Left forelimb (tissue), 1 donor: ENCODE measurements at places on chromosomes 1 and 21.

- DNase-seq: no peak
Observed at GRCh38 chr1:98387701-98388100, 273.8 kb upstream of the SNX7 start.

DNA sequence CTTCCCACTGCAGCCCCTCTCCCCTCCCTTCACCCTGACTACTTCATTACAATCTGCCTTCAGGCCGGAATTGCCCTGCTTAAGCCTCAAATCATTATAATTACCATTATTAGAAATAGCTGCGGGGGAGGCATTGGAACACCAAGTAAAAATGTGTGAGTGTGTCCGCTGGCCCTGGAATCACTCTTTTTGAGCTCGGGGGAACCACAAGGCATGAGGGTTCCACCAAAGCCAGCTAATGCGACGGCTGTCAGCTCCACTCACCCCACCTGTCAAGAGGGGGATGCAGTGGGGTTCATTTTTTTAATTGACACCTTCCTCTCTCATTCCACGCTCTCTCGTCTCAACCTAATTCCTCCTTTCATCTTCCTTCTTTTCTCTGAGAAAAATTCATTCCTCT, 177.2 kb downstream of the PBX1 start:
- DNase-seq: no peak

DNA sequence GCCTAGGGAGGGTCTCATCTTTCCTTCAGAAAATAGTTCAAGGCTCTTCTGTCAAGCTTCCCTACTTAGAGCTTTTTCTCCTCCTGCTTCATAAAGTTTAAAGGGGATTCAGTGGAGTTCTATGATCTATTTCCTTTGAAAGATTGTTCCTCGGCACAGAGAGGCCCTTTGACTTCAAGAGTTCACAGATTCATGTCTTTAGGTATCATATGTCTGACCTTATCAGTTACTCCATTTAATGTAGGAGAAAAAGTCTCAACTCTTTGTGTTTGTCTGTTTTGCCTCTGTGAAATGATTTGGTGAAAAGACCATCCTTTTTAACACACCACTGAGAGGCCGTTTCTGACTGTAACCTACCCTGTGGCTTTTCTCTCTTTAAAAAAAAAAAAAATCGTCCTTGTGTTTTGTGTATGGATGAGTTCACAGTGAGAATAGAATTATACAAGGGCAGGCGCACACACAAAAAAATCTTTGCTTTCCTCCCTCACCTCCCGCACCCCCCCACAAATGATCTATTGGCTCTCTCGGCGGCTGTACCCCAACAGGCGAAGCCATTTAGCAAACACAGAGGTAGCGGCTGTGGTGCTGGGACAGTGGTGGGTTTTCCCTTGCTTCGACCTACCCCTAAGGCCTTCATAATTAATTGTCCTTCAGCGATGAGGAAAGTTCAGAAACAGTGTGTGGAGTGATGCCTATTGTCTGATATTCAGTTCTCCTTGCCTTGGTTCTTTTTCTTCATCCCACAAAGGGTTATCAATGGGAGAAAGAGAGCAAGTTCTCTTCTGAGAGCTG, 29.6 kb downstream of the PROX1 start:
- DNase-seq: no peak

- DNase-seq: no peak
Observed at GRCh38 chr1:10253755-10254154, 43.4 kb downstream of the KIF1B start.

GRCh38 chr21:45537111-45537745, 5.0 kb downstream of the SLC19A1 start:
- peak; percentile 31 for DNase-seq

GRCh38 chr1:36224537-36225282, 467 bp downstream of the THRAP3 start:
- DNase-seq: no peak

- DNase-seq: no peak
Observed at GRCh38 chr1:184910691-184911091, 63.6 kb downstream of the NIBAN1 start.

- DNase-seq: no peak
Observed at GRCh38 chr1:168742386-168742785, 13.4 kb upstream of the DPT start.

DNA sequence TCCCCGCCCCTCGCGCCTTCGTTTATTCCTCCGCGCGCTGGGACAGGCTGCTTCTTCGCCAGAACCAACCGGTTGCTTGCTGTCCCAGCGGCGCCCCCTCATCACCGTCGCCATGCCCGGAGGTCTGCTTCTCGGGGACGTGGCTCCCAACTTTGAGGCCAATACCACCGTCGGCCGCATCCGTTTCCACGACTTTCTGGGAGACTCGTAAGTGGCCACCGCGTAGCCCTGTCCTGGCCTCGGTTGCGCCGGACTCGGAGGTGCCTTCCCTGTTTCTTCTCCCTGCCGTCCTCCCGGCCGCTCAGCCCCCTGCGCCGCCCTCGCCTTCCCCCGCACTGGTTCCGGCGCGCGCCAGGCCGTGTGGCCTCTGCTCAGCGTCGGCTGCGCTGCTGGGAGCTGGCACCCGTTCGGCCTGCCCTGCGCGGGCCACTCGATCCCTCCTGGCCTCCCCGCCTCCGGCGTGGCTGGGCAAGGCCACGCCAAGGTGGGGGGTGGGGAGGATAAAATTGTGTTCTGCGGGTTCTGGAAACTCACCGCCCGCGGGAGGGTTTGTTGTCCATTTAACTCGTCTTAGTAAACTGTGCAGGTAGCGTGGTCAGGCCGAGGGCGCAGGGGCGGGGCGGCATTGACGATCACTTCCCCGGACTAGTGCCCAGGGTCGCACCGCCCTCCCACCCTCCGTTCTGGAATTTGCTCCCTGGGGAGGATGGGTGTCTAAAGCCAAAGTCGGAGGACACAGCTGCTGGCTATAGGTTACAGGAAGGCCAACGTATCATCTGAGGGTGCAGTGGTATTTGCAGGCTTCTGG, at the start of gene PRDX6:
PRDX6 (plus strand) TSS at position 50 of the 808 bp plus-strand sequence; CDS start at position 113, 63 bp downstream.
- peak; percentile 92 for DNase-seq

DNA sequence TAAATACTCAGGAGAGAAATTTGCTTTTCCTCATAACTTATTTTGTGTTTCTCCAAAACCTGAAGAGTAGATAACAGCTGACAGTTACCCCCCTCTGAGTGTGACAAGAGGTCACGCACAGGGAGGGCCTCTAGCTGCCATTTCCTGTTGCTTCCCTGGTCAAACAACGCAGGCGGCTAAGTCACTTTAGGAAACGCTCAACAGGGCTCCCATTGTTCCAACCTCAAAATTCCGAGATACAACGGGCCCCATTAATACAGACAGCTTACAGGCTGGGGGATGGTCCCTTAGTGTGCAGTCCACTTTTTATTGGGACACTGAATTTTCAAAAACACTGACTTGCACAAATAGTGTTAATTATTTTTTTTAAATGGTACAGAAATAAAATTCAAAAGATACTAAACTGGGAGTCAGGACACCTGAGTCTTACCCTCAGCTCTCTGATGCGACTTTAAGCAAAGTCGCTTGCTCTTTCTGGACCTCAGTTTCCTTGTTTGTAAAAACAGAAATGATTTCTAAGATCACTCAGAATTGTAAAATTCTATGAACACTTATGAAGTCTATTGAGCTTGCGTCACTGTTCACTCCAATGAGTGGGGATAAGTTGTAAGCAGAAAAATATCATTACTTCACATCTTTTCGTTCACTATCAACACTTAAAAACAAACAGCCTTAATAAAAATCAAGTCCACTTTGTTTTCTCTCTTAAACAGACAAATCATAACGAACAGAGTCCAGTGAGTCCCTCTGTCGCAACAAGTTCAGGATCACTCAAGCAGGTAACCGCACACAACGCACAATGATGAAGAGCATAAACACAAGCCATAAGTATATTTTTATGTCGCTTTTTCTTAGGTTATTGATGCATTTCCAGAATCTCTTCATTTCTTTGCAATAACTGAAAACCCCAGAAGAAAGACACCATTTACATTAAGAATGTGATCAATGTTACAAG, 13.5 kb downstream of the LZIC start:
- DNase-seq: no peak

GRCh38 chr1:221751226-221751887, 9.5 kb upstream of the DUSP10 start:
- DNase-seq: no peak

DNA sequence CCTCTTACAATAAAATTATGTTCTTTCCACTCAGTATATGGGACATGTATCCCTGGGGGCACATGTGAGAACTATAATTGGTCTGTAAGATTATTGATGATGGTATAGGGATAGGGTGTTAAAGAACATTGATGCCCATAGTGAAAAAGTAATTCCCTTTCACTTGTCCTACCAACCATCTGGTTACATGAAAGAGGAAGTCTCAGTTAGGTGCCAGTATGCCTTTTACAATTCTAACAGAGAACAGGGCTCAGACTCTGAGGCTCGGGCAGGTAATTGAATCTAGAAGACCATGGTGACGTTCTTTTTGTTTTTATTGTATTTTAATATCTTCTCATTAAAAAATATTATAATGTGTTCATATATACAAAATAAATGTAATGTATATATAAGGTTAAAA, 113.6 kb downstream of the FGGY start:
- no peak for DNase-seq

DNA sequence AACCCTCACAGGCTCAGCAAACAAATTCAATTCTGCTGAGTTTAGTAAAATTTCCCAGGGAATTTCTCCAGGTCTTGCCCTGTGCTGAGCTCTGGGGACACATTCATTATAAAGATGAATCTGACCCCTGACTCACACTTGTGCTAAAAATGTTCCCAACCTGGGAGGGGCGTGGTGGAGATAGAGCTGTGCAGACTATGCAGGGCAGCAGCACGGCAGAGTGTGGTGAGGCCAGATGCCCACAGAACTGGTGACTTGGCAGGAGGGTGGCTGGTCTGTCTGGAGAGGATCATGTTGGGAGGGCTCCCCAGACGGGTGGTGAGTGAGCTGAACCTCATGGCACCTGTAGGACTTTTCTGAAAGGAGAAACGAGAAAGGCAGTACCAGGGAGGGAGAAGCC, 31.6 kb downstream of the FAAH start:
- no peak for DNase-seq

DNA sequence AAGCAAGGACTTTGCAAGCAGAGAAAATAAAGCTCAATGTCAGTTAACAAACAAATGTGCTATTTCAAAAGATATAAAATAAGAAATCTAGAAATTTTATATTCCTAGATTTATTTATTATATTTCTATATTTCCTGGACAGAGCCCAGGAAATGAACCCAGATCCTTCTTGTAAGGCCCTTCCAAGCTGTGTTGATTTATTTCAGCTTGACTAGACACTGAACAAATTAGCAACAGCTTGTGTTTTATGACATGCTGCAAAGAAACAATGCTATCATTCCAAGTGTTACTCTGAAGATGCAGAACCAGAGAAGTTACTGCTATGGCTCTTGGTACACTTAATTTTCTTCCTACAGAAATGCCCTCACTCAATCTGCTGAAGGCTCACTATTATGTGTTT, 6.2 kb downstream of the TGFBR3 start:
- DNase-seq: no peak

- DNase-seq: no peak
Observed at GRCh38 chr1:47991187-47991586, 6.0 kb downstream of the TRABD2B start.

DNA sequence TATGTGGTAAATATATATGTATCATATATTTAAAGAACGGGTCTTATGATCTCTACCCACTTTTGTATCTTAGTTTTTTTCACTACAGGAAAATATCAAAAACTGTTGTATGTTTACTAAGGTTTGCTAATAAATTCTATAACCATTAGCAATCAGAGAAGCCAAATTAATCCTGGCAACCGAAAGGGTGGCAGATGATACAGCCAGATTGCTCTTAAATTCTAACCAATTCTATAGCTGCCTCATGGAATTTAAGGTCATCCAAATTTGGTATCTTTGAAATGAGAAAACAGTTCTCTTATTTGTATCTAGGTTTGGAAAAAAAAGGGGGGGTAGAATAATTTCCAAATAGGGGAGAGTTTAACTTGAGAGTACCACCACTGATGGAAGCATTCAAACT, 591.2 kb downstream of the SMYD3 start:
- no peak for DNase-seq

DNA sequence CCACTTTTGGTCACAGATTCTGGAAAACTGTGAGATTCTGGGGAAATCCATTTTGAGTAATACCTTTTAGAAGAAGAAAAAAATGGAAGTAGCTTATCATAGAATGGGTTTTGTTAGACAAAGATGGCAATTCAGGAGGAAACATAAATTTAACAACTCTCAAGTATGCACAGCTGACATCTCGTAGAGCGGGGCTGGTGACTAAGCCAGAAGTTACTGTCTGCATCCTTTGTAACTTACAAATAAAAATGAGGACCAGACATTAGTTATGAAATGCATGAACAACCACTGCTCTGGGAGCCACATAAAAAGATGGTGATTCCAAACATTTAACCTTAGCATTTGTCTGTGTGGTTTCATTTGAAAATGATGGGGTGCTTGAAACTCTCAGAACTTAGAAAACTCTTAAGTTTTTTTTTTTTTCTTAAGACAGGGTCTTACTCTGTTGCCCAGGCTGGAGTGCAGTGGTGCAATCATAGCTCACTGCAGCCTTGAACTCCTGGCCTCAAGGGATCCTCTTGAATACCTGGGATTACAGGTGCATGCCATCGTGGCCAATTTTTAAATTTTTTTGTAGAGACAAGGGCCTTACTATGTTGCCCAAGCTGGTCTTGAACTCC, 49.2 kb upstream of the ATP5PO start:
- DNase-seq: no peak

DNA sequence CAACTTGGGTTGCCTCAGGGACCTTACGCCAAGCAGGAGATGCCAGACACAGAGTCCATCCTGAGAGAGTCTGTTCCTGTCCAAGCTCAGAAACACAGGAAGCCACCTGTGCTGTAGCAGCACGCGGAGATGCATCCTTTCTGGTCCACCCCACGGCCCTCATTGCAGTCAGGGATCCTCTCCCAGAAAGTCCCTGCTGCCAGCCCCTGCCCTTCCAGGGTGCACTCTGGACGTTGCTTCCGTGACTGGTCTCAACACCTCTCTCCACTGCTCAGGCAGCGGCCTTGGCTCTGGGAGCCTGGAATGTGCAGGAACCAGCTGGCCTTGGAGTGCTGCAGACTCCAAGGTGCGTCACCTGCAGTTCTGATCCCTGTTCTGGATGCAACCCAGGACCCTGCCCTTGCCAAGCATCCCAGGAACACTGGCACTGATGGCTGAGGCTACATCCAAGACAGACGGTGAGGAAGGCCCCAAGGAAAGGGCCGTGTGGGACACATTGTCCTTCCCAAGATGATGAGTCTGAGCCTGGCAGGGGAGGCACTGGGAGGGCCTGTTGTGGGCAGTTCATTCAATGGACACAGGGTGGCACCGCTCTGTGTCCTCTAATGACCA, 21.7 kb upstream of the COL6A1 start:
- no peak for DNase-seq
